ENCODE measurements at places on chromosomes 4 and X. TPM values are rescaled to one million over a fixed set of nuclear protein-coding genes. Genes with fewer than 3 reads are reported as not detected.

Gene KLHL4
- total RNA-seq = 1.6 TPM

Gene MAGEA2B
- total RNA-seq = not detected

Gene SYN1
- 0.44 TPM for total RNA-seq

Gene DKK2
- 11.9 TPM for total RNA-seq

Gene XIAP
- 61.9 TPM for total RNA-seq

Gene SULT1E1
- total RNA-seq = 1.0 TPM

Gene MTNR1A
- total RNA-seq = not detected

Gene KLB
- 1.0 TPM for total RNA-seq

Gene CYP2U1
- 11.0 TPM for total RNA-seq

Gene SYNPO2
- total RNA-seq = 26.2 TPM

Gene TBCK
- total RNA-seq = 45.7 TPM

Gene ADGRG4
- 0.27 TPM for total RNA-seq

Gene HSFX3
- total RNA-seq = not detected

Gene FHDC1
- total RNA-seq = 21.9 TPM

Gene GC
- 0.86 TPM for total RNA-seq

Gene DGAT2L6
- total RNA-seq = not detected

Gene DUSP9
- total RNA-seq = not detected

Gene USP9X
- total RNA-seq = 75.6 TPM

Gene OGT
- total RNA-seq = 149 TPM

Gene SYTL4
- 15.3 TPM for total RNA-seq

Gene UBE2D3
- total RNA-seq = 289 TPM

Gene ADH1C
- total RNA-seq = 8.2 TPM

Gene CFAP299
- total RNA-seq = 5.1 TPM

Gene CXCL5
- 5.4 TPM for total RNA-seq

Gene SLC38A5
- 15.9 TPM for total RNA-seq

Gene SHROOM2
- 9.3 TPM for total RNA-seq

Gene ANXA10
- not detected for total RNA-seq

Gene USP26
- not detected for total RNA-seq

Gene PLP1
- 0.59 TPM for total RNA-seq

Gene CHRNA9
- not detected for total RNA-seq

Gene GAGE10
- not detected for total RNA-seq

Gene CT83
- total RNA-seq = not detected

Gene ARMCX2
- 24.8 TPM for total RNA-seq

Gene SPIN2A
- 0.74 TPM for total RNA-seq

Gene NDNF
- 108 TPM for total RNA-seq

Data from lower lobe of right lung (tissue), 2 donors.